ENCODE measurements at places on chromosomes 5 and 9. TPM values are rescaled to one million over a fixed set of nuclear protein-coding genes. Genes with fewer than 3 reads are reported as not detected.

DNA sequence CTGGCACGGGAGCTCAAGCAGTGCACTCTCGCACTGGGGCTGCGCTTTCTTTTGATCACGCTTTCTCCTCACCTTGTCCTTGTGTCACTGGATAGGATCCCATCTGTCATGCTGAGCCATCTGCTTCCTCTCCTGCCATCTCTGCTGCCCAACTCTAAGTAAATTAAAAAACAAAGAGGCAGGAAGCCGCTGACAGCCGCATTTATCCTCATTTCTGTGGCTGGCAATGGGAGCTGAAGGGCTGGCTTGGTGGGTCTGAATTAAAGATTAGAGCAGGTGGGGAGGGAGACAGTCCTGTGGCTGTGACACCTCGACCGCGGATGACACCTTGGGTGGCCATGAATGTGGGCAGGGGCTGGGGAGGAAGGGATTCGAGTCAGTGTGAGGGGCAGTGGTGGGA lies 159.2 kb upstream of the ALDH1B1 start:
- H3K36me3 ChIP-seq: no peaks in the 10 kb centered on the region
- DNase-seq: no peak
- H3K4me1 ChIP-seq: no peaks in the 10 kb centered on the region
- H3K4me3 ChIP-seq: no peak overlapping the region
- no peak overlapping the region for H3K27ac ChIP-seq

The CTSL gene
- total RNA-seq: 18.6 TPM

GRCh38 chr5:149040421-149040820 lies 22.4 kb downstream of the SH3TC2 start:
- no peak for DNase-seq
- H3K27ac ChIP-seq: no peak overlapping the region
- no peak overlapping the region for H3K4me3 ChIP-seq
- H3K4me1 ChIP-seq: no peaks in the 10 kb centered on the region
- no peaks in the 10 kb centered on the region for H3K27me3 ChIP-seq

DNA sequence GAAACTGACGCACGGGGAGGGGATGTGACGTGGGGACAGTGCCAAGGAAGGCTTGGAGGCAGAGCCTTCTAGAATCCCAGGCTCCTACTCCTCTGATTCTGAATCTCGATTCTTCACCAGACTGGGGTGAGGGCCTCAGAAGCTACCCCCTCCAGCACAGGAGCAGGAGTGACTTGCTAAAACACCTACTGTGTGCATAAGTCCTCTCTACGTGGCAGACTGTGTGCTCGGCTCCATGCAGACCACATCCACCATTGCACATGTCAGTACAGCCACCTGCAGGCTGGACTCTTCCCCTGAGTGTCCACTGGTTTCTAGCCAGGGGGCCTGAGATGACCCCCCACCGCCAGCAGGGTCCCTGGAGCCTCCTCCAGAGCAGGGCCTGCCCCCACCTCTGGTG lies 71.2 kb upstream of the SARDH start:
- DNase-seq: no peak
- H3K36me3 ChIP-seq: no peaks in the 10 kb centered on the region
- no peak overlapping the region for H3K4me3 ChIP-seq
- no peaks in the 10 kb centered on the region for H3K4me1 ChIP-seq
- no peaks in the 10 kb centered on the region for H3K27me3 ChIP-seq

DNA sequence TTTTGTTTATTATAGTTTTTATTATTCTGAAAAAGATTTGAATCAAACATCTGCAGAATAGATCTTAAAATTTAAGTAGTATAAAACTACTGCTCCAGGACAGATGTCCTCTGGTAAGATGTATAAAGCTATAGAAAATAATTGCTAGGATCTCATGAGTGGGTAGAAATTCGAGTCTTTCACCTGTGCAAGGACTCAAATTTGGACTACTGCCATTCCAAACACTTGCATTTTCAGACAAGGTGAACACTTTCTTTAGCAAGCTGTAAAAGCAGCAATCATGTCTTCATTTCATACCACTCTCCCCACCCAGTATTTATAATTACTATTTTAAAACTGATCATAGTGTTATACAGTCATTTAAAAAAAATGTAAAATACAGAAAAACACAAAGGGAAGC lies 20.7 kb downstream of the SKP2 start:
- no peaks in the 10 kb centered on the region for H3K27me3 ChIP-seq
- H3K4me1 ChIP-seq: no peaks in the 10 kb centered on the region
- H3K4me3 ChIP-seq: no peak overlapping the region
- no peak overlapping the region for H3K27ac ChIP-seq
- DNase-seq: no peak

DNA sequence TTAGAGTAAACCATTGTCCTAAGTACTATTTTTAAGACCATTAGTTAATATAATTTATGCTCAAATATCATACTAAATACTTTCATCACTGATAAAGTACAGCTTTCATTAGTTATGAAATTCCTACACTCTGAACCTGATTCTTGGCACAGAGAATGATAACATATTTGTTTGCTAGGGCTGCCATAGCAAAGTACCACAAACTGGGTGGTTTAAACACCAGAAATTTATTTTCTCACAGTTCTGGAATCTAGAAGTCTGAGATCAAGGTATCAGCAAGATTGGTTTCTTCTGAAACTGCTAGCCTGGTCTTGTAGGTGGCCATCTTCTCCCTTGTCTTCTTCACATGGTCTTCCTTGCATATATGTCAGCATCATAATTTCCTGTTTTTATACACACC lies 608.4 kb downstream of the TLE1 start:
- H3K27ac ChIP-seq: no peak overlapping the region
- DNase-seq: no peak
- no peaks in the 10 kb centered on the region for H3K27me3 ChIP-seq
- H3K36me3 ChIP-seq: no peaks in the 10 kb centered on the region
- H3K4me3 ChIP-seq: no peak overlapping the region

The SHOC1 gene
- not detected for total RNA-seq

GRCh38 chr9:120214332-120214731 lies 365.6 kb downstream of the CDK5RAP2 start:
- H3K4me3 ChIP-seq: no peak overlapping the region
- no peaks in the 10 kb centered on the region for H3K27me3 ChIP-seq
- no peaks in the 10 kb centered on the region for H3K4me1 ChIP-seq
- no peak for DNase-seq

- no peak for DNase-seq
- H3K36me3 ChIP-seq: no peaks in the 10 kb centered on the region
- H3K4me1 ChIP-seq: no peaks in the 10 kb centered on the region
- H3K27me3 ChIP-seq: no peaks in the 10 kb centered on the region
- no peak overlapping the region for H3K27ac ChIP-seq
- H3K4me3 ChIP-seq: no peak overlapping the region
These were observed 21.6 kb downstream of the G3BP1 start for GRCh38 chr5:151793358-151793757.

- DNase-seq: no peak
- no peaks in the 10 kb centered on the region for H3K27me3 ChIP-seq
- no peaks in the 10 kb centered on the region for H3K4me1 ChIP-seq
- no peaks in the 10 kb centered on the region for H3K36me3 ChIP-seq
- H3K27ac ChIP-seq: no peak overlapping the region
These were observed 337.5 kb downstream of the CDH9 start for GRCh38 chr5:26700759-26701384.

The LVRN gene
- total RNA-seq: 2.7 TPM

The LCP2 gene
- 38.5 TPM for total RNA-seq

The PPP2R2B gene
- 2.5 TPM for total RNA-seq

- H3K4me3 ChIP-seq: no peak overlapping the region
- no peak for DNase-seq
- H3K27me3 ChIP-seq: no peaks in the 10 kb centered on the region
- no peaks in the 10 kb centered on the region for H3K36me3 ChIP-seq
- H3K27ac ChIP-seq: no peak overlapping the region
These were observed 370.4 kb upstream of the GRAMD2B start for GRCh38 chr5:126052791-126053190.

DNA sequence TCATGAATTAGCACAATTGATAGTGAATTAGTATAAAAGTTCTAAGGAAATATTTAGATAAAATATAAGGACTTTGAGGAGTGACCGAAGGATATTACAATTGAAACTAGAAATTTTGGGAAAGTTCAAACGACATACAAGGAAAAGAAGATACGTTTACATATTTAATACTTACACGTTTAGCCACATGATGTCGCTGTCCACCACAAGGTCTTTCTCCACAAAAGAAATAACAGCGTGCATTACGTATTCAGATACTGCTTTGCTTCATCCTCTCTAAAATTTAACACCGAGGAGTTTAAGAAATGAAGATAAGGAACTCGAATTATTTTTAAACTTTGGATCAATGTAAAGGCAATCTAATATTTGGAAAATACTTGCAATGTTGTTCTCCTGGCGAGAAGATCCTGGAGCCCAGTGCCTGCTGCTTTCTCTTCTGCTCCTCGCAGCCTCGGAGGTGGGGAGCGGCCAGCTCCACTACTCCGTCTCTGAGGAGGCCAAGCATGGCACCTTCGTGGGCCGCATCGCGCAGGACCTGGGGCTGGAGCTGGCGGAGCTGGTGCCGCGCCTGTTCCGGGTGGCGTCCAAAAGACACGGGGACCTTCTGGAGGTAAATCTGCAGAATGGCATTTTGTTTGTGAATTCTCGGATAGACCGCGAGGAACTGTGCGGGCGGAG lies at the start of gene PCDHA3:
PCDHA3 (plus strand) TSS at position 242 of the 678 bp plus-strand sequence.
- H3K27me3 ChIP-seq: no peaks in the 10 kb centered on the region
- peak within 1 kb of the TSS; percentile 35 for H3K4me3 ChIP-seq
- no peak within 1 kb of the TSS for H3K27ac ChIP-seq
- no peak for DNase-seq
- H3K36me3 ChIP-seq: no peaks in the 10 kb centered on the region

The IFNW1 gene
- not detected for total RNA-seq

- H3K4me3 ChIP-seq: no peak overlapping the region
- H3K27me3 ChIP-seq: no peaks in the 10 kb centered on the region
- no peaks in the 10 kb centered on the region for H3K36me3 ChIP-seq
- peak overlapping the region; percentile 76 for H3K27ac ChIP-seq
- no peak for DNase-seq
These were observed 156.5 kb downstream of the SNCAIP start for GRCh38 chr5:122468351-122469116.

- no peak for DNase-seq
- H3K4me1 ChIP-seq: peaks cover 22% of the 10 kb centered on the region
- no peak overlapping the region for H3K4me3 ChIP-seq
- no peaks in the 10 kb centered on the region for H3K27me3 ChIP-seq
- H3K36me3 ChIP-seq: no peaks in the 10 kb centered on the region
These were observed 53.7 kb downstream of the FNBP1 start for GRCh38 chr9:129989362-129989708.

DNA sequence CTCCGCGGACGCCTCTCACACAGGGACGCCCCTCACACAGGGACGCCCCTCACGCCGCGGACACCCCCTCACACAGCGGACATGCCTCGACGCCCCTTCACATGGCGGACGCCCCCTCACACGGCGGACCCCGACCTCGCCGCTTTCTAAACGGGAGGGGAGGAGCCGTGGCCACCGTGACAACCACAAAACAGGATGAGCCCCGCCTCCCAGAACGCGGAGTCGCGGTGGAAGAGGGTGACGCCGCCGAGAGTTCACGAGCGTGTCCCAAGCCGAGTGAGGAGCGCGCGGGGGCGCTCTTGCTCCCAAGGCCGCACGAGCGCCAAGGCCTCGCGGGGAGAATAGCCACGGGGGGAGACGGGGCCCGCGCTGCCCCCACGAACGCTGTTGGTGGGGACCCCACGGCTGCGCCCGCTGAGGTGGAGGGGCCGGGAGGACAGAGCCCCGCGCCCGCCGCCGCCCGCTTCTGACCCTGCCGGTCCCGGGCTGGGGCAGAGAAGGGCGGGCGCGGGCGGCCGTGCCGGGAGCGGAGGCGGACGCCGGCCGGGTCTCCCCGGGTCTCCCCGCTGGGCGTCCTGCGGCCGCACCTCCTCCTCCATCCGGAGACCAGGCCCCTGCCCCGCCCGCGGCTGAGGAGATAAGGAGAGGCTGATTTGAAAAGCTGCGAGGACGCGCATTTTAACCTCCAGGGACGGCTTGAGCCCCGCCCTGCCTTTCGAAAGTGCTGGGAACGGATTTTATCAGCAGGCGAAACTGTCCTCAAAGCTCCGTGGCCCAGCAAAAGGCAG lies 3.9 kb upstream of the NKD2 start:
- no peaks in the 10 kb centered on the region for H3K4me1 ChIP-seq
- H3K27ac ChIP-seq: peak overlapping the region; percentile 66
- H3K4me3 ChIP-seq: peak overlapping the region; percentile 60
- DNase-seq: peak; percentile 28
- peaks cover 9% of the 10 kb centered on the region for H3K27me3 ChIP-seq

DNA sequence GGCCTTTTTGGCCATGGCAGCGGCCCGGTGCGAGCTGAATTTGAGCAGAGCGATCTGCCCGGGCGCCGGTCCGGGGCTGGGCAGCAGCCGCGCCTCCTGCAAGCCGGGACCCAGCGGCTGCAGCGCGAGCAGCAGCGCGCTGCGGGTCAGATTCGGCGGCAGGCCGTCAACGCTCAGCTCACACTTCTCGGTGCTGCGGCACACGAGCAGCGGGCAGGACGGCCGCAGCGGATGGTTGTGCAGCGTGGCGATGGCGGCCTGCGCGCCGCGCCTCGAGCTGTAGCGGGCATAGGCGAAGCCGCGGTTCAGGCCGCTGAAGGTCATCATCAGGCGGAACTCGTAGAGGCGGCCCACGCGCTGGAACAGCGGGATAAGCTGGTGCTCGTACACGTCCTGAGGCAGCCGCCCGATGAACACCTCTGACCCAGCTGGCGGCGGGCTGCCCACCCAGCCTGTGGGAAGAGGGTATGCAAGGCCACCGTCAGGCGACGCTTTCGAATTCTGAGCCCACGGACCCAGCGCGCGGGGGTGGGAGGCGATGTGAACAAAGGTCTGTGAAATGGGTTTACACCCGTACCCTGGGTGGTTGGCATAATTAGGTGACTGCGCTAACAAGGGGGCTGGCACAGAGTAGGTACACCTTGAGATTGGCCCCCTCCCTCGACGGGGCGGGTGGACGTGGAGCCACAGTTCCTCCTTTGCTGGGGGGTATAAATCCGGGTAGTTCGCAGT lies 755 bp downstream of the DND1 start:
- no peak overlapping the region for H3K27ac ChIP-seq
- DNase-seq: peak; percentile 55
- H3K4me3 ChIP-seq: no peak overlapping the region
- no peaks in the 10 kb centered on the region for H3K4me1 ChIP-seq
- no peaks in the 10 kb centered on the region for H3K27me3 ChIP-seq

The CHSY3 gene
- 1.2 TPM for total RNA-seq
